NCI-H1694 (cell line): ENCODE measurements at places on chromosomes 1 and 21.

DNA sequence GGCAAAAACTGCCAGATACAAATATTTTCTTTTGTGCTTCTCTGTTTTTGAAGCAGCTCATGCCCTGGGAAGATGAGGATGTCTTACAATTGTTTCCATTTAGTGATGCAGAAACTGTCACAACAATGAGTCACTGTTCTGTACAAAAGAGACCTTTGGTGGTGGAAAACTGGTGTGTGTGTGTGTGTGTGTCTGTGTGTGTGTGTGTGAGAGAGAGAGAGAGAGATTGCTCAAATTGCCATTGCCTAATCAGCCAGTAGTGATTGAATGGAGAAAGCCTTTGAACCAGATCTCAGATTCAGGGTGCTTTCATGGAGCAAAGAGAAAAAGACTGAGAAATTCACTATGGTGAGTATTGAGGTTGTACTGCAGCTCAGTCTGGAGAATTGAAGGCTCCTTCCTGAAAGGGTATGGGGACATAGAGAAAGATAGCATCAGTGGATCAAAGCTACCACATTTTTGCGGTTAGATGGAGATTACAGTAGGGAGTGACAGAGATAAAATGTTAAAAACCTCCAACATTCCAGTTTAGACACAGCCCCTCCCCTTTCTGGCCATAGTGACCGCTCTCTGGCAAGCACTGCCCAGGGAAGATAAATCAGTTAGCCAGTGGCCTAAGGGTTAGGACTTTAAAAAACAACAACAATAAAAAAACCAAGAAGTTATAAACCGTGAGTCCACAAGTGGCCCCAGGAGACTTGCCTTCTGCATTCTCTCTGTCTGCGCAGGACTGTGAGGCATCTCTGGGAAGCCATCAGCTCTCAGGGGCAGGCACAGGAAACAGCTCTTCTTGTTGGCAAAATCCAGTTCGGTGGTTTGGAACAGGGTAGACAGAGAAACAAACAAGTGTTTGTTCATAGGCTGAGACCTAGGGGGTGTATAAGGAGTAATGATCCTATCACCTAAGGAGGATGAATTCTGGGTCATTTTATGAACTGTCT lies 406.5 kb downstream of the DUSP10 start:
- no peak for DNase-seq

GRCh38 chr1:204466416-204467405 lies 27.9 kb downstream of the PIK3C2B start:
- DNase-seq = no peak

DNA sequence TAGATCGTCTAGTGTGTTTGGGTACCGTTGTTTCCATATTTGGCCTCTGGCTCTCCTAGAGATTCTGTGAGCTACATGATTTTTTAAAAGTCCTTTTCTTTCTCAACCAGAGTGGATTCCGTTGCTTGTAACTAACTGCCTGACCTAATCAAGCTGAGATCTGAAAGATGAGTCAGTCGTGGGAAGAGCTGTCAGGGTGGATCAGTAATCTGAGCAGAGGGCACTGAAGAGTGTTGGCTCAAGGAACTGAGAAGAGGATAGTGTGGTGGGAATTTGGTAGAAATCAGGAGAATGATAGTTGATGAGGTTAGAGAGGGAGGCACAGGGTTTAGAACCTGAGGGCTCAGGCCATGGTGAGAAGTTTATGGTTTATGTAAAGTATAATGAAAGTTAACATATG lies 52.2 kb downstream of the TRAF5 start:
- DNase-seq = no peak

- DNase-seq = no peak
These were observed 99.5 kb upstream of the BMP8A start for GRCh38 chr1:39391691-39392679.

DNA sequence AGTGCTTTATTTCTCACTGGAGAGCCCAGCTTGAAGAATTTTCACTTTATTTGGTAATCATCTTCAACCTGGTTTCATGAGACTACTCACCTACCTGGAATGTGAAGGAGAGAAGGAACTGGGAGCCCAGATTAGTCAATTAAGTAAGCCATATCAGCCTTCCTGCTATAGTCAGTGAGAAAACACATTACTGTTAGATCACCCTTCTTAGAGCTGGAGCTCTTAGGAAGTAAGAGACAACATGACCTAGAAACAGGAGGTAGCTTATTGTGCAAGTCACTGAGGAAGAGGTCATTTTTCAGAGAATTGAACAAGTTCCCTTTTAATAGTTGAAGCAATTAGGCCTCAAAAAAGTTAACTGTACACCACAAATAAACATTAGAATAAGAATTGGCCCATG lies 49.2 kb upstream of the TEKT2 start:
- no peak for DNase-seq

DNA sequence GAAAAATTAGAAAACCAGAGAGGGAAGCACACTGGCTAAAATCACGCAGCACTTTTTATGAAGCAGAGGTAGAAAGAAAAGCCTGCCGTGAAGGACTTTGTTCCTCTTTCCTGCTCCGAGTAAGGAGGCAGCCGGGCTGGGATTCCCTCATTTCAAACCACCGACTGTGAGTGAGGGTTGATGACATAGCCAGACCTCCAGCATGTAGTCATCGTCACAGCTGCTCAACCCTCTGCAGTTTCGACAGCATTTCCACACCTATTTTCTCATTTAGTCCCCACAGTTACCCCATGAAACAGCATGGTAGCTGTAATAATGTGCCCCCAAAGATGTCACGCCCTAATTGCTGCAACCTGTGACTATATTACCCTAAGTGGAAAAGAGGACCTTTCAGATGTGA lies 35.3 kb downstream of the FCRL5 start:
- DNase-seq = no peak

DNA sequence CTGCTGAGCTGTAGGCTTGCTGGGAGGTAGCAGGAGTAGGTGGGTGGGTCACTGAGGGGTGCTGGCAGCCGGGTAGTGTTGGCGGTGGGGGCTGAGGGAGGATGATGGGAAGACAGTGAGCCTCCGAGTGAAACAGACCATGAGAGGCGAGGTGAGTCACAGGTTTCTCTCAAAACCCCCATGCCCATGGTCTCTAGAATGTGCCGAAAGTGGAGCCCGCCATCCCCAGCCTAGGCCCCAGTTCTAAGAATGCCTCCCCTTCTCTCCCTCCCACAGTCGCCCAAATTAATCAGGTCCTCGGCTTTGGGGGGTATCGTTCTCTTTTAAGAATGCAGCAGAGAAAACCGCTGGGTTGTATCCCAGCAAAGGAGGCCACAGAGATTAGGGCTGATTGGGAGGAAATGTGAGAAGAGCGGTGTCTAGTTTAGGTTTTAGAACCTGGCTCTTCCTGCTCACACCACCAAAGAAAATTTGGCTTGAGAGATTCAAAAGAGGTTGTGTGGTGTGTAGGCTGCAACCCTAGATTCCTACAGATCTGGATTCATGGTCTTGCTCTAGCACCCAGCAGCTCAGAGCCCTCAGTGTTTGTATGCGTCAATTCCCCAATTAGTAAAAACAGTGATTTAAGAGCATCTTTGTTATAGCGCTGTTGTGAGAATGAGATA lies 27.7 kb upstream of the IL19 start:
- DNase-seq = no peak

DNA sequence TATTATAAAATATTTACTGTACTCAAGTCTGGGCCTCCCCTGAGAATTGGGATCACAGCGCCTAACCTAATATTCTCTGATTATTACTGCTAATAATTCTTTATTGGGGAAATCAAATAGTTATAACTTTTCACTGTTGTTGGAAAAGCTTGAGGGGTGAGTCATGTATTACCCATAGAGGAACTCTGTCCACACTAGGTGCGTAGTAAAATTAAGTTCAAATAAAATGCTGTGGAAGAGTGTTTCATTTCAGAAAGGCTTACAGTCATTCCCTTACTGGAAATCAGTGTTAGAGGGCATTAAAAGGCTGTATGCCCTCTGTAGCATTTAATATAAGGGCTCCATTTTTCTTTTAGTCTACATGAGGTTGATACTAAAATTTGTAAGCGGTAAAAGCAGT lies 135.0 kb upstream of the NFIA start:
- no peak for DNase-seq

- DNase-seq = no peak
These were observed 92.0 kb downstream of the CNIH3 start for GRCh38 chr1:224707843-224708725.

DNA sequence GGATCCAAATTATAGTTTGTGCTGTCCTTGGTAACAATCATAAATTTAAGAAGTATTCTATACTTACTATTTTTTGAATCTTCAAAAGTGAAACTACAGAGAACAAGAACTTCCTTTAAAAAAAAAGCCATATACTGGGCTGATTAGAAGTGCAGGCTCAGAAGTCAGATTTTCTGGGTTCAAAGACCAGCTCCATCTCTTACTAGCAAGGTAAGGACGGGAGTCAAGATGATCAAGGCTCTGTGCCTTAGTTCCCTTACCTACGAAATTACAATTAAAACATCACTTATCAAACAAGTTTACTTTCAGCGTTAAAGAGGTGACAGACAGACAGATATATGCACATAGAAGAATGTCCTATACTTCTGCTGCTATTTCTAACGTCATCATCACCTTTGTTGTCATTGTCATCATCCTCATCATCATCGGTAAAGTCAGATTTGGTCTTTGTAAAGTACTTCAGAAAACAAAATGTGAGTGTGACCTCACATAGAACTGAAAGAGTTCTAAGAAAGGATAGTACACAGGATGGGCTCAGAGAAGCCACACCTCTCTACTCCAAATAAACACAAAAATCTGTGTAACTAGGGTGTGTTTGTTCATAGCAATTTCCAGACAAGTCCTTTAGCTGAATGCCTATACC lies 178.7 kb downstream of the VAV3 start:
- no peak for DNase-seq

- no peak for DNase-seq
These were observed 37.8 kb upstream of the EFHD2 start for GRCh38 chr1:15371610-15372545.

- no peak for DNase-seq
These were observed at the start of gene POMGNT1 for GRCh38 chr1:46197964-46198811. Gene POMGNT1, minus strand, starts transcription at chr1:46198434. Its CDS starts 613 bp downstream, at chr1:46197821.

- DNase-seq = no peak
These were observed 455 bp downstream of the BSDC1 start for GRCh38 chr1:32393832-32394140.

DNA sequence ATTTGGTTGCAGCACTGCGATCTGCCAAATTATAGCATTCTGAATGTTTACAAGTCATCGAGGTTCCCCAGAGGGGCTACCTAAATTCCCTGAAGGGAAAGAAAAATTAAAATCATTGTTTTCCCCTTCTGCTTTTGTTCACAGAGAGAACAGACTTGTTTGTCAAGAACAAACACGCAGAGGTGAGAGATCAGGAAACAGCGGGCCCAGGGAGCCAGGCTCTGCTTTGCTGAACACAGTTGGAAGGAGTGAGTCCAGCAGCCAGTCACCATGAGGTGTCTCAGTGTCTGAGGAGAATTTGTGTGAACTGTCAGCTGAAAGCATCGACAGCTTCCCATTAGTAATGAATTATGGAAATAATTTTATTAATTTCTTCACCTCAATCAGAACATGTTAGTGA lies 52.5 kb downstream of the RWDD3 start:
- DNase-seq = no peak

DNA sequence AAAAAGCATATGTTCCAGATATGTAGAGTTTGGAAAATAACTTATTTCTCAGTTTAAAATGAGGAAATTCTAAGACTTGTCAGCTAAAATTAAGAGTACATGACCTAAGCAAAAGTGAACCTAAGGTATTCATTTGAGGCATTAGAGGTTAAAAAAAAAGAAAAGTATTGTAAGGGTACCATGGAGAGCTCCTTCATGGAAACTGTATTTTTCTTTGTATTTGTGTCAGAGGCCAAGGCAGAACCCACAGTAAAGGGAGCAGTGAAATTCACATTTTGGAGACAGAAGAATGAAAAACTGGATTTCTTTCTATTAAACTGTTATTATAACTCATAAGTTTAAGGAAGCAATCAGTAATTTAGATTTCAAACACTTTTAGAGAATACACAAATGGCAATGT lies 1494.8 kb downstream of the KCNT2 start:
- no peak for DNase-seq

GRCh38 chr1:28631713-28632112 lies 11.2 kb downstream of the TAF12 start:
- no peak for DNase-seq

GRCh38 chr21:36004441-36004840 lies 55.9 kb downstream of the SETD4 start:
- no peak for DNase-seq

- no peak for DNase-seq
These were observed 139.4 kb upstream of the B3GALT2 start for GRCh38 chr1:193325771-193326170.

GRCh38 chr1:14599183-14599791 lies 802 bp downstream of the KAZN start:
- DNase-seq = no peak

DNA sequence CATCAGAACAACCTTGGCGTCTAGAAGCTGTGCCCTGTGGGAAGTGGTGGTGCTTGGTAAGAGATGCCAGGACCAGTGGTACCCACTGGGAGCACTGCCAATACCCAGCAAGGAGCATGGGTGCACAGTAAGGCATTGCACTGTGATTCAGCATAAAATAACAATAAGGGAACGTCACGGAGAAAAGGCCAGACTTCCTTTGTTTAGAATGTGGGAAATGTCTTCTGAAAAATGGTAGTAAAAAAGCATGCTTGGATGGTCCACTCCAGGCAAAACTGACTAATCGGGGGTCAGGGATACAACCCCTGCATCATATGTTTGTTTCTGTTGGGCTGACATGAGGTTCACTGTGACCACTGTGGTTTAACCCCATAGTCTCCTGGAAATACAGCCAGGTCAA lies 14.7 kb downstream of the METTL18 start:
- no peak for DNase-seq

- no peak for DNase-seq
These were observed 51.2 kb downstream of the TNFRSF8 start for GRCh38 chr1:12114340-12114683.

- DNase-seq = no peak
These were observed 12.1 kb downstream of the DNAJC16 start for GRCh38 chr1:15538771-15539170.

DNA sequence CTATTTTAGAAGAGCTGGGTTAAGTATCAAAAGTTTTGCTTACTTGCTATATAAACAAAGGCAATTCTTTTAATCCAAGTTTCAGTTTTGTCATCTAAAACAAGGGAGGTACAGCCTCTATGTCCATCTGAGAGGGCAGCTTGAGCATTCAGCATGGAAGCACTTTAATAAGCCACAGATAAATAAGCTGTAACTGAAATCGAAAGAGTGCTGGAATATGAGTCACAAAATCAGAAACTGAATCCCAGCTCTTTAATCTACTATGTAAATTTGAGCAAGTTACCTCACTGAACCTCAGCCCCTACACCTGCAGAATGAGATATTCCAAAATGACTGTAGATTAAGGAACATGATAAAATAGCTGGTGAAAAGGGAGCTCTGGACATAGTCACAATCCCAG lies 80.0 kb upstream of the HP1BP3 start:
- no peak for DNase-seq
